HepG2 (cell line): ENCODE measurements at places on chromosomes 16 and 17.
A peak's percentile ranks its signal among the peaks of the same experiment; 100 is the strongest.

DNA sequence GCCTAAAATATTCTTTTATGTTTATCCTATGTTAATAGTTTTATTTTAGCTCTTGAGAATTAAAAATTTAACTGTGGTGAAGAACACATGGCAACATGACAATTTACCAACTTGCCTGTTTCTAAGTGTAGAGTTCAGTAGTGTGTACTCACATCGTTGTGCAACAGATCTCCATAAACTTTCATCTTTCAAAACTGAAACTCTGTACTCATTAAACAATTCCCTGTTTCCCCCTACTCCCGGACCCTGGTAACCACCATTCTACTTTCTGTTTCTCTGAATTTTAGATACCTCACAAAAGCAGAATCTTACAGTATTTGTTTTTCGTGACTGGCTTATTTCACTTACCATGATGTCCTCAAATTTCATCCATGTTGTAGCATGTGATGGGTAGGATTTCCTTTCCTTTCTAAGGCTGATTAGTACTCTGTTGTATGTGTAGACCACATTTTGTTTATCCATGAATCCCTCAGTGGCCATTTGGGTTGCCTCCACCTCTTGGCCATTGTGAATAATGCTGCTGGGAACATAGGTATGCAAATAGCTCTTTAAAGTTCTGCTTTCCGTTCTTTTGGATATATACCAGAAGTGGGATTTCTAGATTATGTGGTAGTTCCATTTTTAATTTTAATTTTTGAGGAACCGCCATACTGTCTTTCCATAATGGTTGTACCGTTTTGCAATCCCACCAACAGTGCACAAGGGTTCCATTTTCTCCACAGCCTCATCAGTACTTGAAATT is 17.4 kb downstream of the IST1 start:
- DNase-seq = no peak

- peak; percentile 91 for DNase-seq
These were observed 412 bp upstream of the ADGRG3 start for GRCh38 chr16:57667526-57668262.

GRCh38 chr17:8074554-8074953 is 13.0 kb downstream of the ALOX12B start:
- DNase-seq = no peak

GRCh38 chr16:1308036-1308976 is 1.1 kb upstream of the UBE2I start:
- peak; percentile 52 for DNase-seq

DNA sequence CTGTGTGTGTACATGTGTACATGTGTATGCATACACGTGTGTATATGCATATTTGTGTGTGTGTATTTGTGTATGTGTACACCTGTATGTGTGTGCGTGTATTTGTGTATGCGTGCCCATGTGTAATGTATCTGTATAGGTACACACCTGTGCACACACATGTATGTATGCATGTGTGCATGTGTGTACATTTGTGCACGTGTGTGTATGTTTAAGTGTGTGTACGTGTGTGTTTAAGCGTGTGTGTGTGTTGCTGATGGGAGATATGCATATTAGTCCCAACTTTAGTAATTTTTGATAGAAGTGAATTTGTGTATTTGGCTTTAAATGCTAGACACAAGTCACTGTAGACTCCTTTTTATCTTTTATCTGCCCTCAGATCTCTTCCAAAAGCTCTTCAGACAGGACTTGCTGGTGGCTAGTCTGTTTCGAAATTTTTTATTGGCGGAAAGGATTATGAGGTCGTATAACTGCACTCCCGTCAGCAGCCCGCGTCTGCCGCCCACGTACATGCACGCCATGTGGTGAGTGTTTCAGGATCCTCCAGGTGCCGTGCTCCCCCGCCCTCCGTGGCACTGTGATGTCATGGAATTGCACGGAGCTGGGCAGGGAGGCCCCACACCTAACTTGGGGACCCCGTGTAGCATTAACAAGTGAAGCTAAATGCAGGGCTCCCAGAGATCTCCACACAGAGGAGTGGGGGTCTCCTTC is 168.8 kb upstream of the CHMP6 start:
- no peak for DNase-seq

DNA sequence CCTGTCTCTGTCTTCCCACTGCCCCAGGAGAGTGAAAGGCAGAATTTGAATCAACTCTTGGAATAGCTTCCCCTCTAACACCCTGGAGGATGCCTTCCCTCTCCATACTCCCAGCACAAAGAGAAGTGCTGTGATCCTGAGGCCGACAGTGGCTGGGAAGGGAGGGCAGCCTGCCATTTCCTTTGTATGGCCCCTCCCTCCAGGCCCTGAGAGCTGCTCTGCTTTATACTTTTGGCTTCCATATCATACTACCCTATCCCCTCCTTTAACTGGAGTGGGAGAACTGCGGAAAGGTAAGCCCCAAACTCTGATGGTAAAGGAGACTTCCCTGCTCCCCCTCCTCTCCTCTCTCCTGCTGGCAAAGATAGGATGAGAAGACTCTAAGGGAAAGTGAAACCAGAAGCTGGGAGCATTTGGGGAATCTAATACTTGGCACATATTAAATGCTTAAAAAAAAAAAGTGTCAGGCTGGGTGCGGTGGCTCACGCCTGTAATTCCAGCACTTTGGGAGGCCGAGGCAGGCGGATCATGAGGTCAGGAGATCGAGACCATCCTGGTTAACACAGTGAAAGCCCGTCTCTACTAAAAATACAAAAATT is 4.1 kb upstream of the MED24 start:
- DNase-seq = no peak

DNA sequence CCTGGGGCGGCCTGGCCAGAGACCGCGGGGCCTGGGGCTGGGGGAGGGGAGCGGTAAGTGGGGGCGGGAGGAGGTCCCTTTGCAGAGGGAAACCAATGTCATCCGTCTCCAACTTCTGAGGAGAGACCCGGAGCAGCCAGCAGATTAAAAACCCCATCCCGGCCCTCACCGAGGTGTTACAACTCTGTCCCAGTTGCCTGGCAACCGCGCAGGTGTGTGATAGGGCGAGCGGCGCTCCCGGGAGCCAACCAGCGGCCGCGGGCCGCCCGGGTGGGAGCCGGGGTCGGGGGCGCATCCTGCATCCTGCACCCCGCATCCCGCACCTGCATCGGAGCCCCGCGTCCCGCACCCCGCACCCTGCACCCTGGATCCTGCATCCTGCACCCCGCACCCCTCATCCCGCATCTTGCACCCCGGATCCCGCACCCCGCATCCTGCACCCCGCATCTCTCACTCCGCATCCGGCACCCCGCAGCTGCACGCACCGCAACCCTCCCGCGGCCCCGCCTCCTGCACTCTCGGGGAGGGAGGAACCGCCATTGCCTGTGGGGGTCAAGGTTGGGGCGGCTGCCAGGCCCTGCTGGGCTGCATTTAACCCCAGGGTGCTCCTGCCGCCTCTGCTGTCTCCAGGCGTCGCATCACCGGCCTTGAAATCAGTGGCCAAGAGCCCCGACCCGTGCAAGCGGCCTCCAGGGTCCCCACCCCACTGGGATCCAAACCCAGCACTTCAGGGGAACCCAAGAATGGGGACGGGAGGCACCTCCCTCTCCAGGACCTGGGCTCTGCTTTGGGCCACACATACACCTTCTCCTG is 47.3 kb downstream of the RTN4RL1 start:
- no peak for DNase-seq

GRCh38 chr17:56571456-56571855 is 22.0 kb upstream of the NOG start:
- DNase-seq = no peak

- DNase-seq = peak; percentile 59
These were observed 14.9 kb downstream of the ELAC2 start for GRCh38 chr17:13002761-13003453.

DNA sequence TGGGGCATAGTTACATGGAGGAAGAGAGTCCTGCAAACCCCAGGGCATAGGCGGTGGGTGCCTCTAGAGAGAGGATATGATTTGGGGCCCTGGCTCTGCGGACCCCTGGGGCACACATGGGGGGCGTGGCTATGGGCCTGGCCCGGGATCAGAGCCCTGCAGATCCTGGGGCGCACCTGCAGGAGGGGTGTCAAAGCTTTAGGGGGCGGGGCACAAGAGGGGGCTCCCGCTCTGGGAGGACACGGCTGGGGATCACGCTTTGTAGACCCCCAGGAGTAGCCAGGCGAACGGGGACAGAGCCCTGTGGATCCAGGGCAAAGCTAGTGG is 497 bp downstream of the BCL7C start:
- no peak for DNase-seq

DNA sequence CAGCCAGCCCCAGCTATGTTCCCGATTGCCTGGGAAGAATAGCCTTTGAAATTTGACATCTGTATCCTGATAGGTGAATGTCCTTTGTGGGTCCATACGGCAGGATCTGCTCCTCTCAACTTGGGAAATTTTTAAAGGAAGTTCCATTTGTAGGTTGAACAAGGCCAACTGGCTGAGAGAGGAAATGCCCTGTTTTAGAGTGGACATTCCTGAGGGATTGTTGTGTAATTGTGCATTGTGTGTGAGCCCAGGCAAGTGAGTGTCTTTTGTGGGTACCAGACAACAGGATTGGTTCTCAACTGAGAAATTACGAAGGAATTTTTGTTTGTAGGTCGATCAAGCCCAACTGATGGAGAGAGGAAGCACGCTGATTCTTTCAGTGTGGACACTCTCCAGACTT is 2.6 kb upstream of the CPHXL2 start:
- DNase-seq = no peak

- peak; percentile 75 for DNase-seq
These were observed 17.5 kb downstream of the SLC47A1 start for GRCh38 chr17:19551165-19551564.

GRCh38 chr17:2244545-2245525 is 58.8 kb downstream of the SMG6 start:
- peak; percentile 50 for DNase-seq

DNA sequence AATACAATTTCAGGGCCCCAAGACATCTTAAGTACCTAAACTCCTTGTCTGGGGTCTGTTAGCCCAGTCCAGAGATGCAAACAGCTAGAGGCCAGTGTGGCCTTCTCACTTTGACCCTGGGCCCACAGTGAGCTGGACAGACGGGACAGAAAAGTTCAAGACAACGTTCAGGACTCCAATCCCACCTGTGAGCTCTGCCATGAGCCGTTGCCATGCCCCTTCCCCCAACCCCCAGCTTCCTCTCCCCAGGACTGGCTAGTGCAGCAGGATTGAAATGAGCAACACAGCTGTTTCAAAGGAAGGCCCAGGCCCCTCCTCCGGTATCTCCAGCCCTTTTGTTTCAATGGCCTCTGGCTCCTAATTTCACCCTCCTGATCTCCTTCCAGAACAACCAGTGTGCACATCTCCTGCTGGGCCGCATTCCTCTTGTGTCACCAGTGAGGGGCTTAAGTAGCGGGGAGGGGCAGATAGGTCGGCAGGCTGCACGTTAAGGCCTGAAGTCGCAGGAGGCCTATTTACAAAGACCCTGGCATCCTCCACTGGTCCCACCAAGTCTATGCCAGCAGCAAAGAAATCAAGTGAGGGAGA is 11.3 kb downstream of the AXIN2 start:
- DNase-seq = no peak

DNA sequence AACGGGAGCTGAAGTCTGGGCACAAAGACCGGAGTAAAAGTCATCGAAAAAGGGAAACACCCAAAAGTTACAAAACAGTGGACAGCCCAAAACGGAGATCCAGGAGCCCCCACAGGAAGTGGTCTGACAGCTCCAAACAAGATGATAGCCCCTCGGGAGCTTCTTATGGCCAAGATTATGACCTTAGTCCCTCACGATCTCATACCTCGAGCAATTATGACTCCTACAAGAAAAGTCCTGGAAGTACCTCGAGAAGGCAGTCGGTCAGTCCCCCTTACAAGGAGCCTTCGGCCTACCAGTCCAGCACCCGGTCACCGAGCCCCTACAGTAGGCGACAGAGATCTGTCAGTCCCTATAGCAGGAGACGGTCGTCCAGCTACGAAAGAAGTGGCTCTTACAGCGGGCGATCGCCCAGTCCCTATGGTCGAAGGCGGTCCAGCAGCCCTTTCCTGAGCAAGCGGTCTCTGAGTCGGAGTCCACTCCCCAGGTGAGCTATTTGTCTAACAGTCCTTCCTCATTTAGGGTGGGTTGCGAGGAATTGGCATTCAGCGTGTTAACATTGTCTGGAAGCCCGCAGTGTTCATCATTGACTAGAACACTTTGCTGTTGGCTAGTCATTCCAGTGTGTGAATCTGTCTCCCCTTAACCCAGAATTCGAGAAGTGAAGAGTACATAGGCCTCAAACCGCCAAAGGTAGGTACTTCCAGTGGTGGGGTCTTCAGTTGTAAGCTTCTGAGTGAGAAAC is 1.5 kb downstream of the CDK12 start:
- DNase-seq = no peak

DNA sequence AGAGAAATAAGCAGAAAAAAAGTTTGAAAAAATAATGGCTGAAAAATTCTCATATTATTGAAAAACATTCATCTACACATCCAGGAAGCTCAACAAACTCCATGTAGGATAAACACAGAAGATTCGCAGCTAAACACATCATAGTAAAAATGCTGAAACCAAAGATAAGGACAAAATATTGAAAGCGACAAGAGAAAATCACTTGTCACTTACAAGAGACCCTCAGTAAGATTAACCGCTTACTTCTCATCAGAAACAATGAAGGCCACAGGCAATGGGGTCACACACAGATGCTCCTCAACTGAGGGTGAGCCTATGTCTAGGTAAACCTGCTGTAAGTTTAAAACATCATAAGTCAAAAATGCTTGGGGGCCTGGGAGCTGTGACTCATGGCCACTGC is 38.1 kb upstream of the METRNL start:
- DNase-seq = no peak

GRCh38 chr17:13135506-13135905 is 117.7 kb upstream of the ELAC2 start:
- no peak for DNase-seq

- no peak for DNase-seq
These were observed 2.6 kb downstream of the EPOP start for GRCh38 chr17:38671939-38672720.

- DNase-seq = no peak
These were observed 6.5 kb upstream of the ZNF469 start for GRCh38 chr16:88375996-88376834.

DNA sequence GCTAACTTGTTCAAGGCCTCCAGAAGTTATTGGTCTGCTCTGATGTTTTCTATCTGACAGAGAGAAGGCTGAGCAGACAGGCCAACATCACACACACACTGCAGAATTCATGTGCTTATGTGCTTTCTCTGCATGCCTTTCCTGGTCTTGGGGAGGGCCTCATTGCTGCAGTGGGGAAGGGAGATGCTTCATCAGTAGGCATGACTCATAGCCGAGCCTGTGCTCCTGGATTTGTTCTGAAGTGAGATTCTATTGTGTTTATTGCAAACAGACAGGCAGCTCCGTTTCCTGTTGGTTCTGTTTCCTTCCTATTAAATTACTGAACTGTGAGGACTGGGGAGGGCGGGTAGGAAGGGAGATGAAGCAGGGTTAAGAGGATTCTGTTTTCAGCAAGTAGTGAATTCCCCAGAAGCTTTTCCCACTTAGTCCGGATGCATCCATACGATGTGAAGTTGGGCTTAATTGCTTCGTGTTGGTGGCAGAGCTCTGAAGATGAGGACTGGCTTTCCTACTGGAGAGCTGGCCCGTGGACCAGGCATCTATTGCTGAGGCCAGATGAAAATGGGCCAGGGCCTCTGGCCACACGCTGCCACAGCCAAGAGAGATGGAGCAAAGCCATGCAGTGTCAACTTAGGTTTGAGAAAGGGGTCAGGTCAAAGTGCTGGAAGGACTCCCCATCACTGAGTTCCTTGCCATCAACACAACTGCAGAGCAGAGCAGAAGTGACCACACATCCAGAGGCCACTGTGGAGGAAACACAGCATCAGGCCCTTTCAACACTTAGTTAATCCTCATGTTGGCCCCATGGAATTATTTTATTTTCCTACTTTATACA is 179.3 kb downstream of the UTP18 start:
- no peak for DNase-seq

- DNase-seq = no peak
These were observed 34.8 kb upstream of the CDC42EP4 start for GRCh38 chr17:73346501-73347162.

- peak; percentile 72 for DNase-seq
These were observed 12.7 kb downstream of the CYGB start for GRCh38 chr17:76524598-76525512.
